ENCODE measurements at places on chromosomes 5 and 9. TPM values are rescaled to one million over a fixed set of nuclear protein-coding genes. Genes with fewer than 3 reads are reported as not detected.

The PHF24 gene
- 0.10 TPM for polyA plus RNA-seq

The LPCAT1 gene
- polyA plus RNA-seq, result 57.1 TPM

The SPINK6 gene
- polyA plus RNA-seq, result not detected

The FAM170A gene
- polyA plus RNA-seq, result not detected

The ANKRD20A1 gene
- 0.54 TPM for polyA plus RNA-seq
